ENCODE measurements at places on chromosomes 12 and 14.
A peak's percentile ranks its signal among the peaks of the same experiment; 100 is the strongest.

GRCh38 chr12:68497702-68498101, 113.0 kb upstream of the RAP1B start:
- no peak for DNase-seq

DNA sequence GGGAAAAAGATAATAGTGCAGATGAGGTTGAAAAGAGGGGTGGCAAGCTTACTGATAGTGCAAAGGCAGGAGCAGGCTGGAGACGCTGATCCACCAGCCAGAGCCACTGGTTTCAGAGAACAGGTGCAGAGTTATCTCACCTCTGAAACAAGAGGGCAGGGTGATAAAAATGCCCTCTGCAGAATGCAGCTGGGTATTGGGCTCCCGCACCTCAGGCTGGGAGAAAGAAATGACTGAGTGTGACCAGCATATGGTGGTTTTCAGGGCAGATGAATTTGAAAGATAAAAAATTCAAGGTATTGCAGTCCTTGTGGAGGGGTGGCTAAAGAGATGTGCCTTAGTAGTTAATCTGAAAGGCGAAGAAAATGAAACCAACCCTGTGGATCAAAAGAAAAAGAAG, 2.9 kb upstream of the TMEM30B start:
- DNase-seq, result no peak

DNA sequence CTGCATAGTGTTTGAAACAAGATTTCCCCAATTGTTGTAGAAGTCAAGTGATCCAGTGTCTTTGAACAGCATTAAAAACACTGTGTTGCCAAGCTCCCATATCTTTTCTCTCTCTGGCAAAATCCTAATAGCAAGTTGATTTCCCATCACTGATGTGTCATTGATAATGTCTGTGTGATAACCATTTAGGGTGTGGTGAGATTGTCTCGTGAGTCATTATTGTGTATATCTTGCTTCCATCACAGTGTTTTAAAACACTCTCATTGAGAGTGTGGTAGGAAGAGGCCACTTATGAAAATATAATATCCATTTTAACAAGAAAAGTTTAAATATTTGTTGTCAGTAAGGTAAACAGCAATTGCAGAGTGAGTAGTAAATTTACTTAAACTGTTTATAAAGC, 74.7 kb downstream of the PRORP start:
- DNase-seq, result no peak

DNA sequence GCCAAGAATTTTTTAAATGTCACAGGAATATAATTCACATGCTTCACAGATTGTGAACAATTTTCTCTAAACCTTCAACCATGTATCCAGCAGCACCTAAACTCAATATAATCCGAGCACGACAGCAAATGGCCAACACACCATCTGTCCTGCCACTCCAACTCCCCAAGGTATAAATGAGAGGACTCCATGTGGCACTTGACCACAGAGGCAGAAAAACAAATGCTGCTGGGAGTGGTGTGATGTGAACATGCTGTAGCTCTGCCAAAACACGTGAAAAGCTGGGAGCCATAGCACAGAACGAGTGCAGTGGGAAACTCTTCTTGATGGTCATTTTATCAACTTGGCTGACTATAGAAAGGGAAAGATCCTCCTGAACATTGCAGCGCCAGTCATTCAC, 70.9 kb downstream of the LLPH start:
- DNase-seq, result no peak

- DNase-seq, result no peak
Measured at GRCh38 chr12:80040075-80040738, 59.1 kb upstream of the OTOGL start.

- DNase-seq, result no peak
Measured at GRCh38 chr12:52241205-52241842, 8.3 kb downstream of the KRT7 start.

- no peak for DNase-seq
Measured at GRCh38 chr14:38442208-38442607, 186.3 kb upstream of the CLEC14A start.

DNA sequence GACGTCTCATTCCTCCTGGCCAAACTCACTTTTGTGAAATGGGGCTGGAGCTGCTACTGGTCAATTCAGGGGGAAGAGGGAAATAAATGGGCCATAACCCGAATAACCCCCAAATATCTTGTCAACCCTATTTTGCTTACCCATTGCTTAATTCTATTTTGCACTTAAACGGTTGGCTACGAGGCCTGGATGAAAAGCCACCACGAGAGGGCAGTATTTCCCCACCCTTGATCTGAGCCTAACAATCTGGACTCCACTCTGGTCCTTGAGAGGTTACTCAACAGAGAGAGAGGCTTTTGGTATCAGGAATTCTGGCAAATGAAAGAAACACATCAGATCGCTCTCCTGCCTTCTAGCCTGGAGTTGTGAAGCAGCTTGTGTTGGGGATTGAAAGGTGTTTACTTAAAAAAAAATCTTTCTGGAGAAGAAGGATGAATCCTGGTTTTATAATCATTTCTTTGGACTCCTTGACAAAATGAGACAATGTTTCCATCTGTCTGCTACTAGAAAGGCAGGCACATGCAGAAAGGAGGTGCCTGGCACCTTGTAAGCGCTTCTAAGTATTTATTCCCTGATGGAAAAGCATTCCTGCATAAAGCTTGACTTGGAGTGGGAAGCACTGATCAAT, 22.4 kb upstream of the FBXO21 start:
- DNase-seq, result no peak

GRCh38 chr14:91173221-91173670, 59.4 kb downstream of the DGLUCY start:
- DNase-seq, result peak; percentile 51

DNA sequence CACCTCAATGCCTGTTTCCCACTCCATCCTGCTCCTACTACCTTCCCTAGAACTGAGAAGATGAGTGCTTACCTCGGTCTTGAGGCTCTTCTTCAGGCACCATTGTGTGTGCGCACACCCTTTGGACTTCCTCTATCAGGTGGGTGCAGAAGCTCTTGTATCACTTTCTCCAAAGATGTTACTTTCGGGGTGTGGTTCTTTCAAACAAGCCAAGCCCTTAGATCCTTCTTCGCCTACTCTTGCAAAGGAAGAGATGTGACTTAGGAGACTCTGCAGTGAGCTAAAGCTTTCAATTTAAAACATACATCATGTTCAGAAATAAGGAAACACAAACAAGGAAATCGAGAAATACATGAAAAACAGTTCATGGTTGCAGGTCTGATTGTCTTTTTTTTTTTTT, at the start of gene CLEC4C:
TSS of gene CLEC4C (minus strand) at position 130 of the 400 bp plus-strand sequence. CDS start at position 103, 27 bp downstream.
- no peak for DNase-seq

DNA sequence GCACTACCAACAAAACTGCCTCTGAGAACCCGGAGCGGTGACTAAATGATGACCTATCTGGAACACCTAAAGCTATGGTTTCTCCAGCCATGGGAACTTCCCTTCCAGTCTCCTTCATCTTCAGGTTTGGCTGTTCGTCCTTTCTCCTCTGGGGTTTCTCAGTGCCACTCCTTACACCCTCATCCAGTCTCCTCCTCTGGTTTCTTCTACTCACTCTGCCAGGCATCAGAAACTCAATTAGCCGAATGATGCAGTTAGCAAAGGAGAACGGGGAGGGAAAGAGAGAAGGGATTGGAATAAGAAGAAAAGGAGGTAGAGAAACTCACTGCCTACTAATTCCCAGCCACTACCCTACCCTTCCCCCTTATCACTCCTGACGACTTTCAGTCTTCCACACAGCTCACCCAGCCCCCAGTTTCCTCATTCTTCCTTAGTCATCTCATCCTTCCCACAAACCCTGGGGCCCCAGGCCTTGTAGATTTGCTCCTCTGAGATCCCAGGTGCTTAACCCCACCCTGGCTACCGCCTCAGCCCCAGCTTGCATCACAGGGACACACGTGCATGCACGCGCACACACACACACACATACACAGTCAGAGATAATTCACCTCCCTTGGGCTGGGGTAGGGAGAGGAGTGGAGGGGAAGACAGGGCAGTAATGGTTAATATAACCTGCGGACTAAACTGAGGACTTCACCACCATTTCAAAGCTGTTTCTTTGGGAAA, 13.0 kb downstream of the FGD6 start:
- no peak for DNase-seq

GRCh38 chr14:53011053-53011462, 60.2 kb upstream of the FERMT2 start:
- DNase-seq, result no peak

DNA sequence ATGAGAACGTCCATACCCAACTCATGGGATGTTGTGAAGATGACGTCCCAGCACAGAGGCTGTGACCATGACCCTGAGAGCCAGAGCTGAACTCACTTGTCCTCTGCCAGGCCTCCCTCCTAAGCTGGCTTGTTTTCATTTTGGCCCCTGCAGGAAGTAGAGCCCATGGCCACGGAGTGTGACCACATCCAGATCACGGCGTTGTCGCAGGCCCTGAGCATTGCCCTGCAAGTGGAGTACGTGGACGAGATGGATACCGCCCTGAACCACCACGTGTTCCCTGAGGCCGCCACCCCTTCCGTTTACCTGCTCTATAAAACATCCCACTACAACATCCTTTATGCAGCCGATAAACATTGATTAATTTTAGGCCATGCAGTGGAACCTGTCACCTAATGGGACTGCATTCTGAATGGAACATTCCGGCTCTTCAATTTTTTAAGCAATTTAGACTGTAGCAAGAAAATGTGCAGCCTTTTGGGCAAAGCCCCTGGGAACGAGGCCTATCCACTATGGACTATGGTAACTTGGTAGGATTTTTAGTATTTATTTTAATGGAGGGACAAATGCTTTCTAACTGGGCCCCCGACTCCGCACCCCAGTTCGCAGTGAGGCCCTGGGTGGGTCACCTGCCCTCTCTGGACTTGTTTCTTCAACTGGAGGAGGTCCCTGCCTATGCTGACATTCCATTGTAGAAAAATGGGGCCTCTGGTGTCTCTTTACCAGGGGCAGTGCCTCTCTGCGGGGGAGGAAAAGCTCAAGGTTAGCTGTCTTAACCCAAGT, 19.6 kb downstream of the OTUB2 start:
- no peak for DNase-seq

GRCh38 chr14:85731186-85731585, 201.2 kb downstream of the FLRT2 start:
- no peak for DNase-seq

DNA sequence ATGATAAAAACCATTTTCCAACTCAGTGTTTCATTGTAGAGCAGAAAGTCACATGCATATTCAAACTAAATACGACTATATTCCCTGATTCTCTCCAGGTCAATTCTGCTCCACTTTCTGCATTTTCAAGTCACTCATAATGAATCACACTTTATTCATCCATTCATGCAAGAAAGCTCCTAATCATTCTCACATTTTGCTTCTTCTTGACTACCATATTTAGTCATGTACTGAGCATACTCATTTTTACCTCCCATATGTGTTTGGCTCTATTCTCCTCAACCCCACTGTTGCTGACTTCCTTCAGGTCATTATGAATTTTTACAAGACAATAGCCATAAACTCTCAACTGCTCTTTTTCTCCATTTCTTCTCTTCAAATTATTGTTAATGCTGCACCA, 43.4 kb upstream of the PIK3C2G start:
- no peak for DNase-seq

- no peak for DNase-seq
Measured at GRCh38 chr12:90943255-90943654, 11.7 kb downstream of the CCER1 start.

DNA sequence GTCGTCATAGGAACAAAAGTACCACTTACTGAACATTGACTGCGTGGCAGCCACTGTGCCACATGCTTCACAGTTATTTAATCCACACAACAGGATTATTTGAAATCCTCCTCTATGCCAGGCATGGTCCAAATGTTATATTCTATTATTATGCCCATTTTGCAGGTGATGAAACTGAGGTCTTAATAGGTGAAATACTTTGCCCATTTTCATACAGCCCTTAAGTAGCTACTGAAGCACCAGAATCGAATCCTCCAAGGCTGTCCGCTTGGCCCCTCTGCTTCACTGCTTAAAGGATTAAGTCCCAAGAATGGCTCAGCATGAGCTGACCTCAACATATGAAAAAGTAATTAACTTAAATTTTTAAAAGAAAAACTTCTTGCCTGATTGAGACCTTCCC, 212.8 kb downstream of the EGLN3 start:
- DNase-seq, result no peak

- DNase-seq, result no peak
Measured at GRCh38 chr14:105793836-105794235, 267.5 kb downstream of the TMEM121 start.

GRCh38 chr12:1523046-1523445, 71.3 kb downstream of the FBXL14 start:
- DNase-seq, result no peak

GRCh38 chr12:75378354-75378753, 12.5 kb upstream of the GLIPR1L2 start:
- no peak for DNase-seq

- DNase-seq, result no peak
Measured at GRCh38 chr12:130547480-130548155, 168.5 kb downstream of the RIMBP2 start.

DNA sequence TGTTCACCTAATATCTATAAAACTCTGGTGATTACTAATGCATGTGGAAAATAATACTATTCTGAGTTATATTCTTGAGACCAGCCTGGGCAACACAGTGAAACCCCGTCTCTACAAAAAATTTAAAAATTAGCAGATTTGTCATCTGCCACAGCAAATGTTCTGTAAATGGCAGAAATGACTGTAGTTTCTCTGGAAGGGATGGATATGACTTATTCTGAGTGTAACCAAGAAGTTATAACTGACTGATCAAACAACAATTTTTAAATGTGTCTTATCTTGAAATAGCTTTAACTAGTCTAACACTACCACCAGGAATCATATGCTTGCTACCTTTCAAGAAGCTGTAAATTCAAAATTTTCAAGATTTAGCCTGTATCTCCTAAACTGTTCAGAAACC, 88.7 kb downstream of the PLBD1 start:
- DNase-seq, result no peak

DNA sequence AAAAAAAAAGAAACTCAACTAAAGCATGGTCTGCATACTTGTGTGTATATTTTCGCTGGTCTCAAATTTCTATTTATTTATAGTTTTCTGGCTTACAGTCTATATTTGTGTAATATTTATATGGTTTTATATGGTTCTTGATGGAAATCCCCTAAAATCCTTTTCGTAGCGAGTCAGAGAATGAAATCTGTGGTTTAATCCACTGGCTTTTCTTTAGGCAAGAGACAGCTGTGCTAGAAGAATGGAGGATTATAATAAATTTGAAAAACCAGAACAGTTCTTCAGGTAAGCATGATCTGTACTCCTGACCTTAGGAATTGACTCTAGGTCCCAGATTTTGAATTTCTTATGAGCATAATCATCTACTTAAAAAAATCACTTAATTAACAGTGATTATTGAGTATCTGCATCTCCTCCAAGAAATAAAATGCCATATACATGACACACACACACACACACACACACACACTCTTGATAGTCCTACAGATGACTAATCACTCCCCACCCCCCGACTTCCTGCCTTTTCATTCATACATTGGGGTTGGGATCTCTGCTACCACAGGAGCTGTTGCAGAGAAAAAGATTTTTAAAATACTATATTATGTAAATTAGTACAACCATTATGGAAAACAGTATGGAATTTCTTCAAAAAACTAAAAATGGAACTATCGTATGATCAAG, 113.4 kb downstream of the CRADD start:
- DNase-seq, result no peak

GRCh38 chr12:13784504-13784903, 196.9 kb downstream of the GRIN2B start:
- no peak for DNase-seq

All from thymus (tissue), 14 donors.